Muscle of leg (tissue), 16 donors: ENCODE measurements at places on chromosomes 4 and X.
A peak's percentile ranks its signal among the peaks of the same experiment; 100 is the strongest.

- DNase-seq = peak; percentile 57
These were observed 449.5 kb downstream of the SPRY1 start for GRCh38 chr4:123846092-123846491.

DNA sequence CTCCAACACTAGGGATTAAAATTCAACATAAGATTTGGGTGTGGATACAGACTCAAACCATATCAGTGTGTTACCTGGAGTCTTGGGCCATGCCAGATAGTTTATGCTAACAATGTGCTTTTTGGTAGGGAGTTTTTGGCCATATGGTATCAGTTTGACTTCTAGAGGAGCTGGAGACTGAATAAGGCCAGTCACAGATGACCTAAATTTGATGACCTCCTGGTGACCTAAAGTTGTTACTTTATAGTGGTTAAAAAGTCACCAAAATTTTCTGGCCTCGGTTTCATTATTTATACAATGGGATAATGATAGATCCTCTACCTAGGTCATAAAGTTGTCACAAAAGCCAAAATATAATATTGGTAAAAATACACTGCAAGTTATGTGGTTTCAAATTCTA is 877.1 kb downstream of the RAPGEF2 start:
- no peak for DNase-seq

DNA sequence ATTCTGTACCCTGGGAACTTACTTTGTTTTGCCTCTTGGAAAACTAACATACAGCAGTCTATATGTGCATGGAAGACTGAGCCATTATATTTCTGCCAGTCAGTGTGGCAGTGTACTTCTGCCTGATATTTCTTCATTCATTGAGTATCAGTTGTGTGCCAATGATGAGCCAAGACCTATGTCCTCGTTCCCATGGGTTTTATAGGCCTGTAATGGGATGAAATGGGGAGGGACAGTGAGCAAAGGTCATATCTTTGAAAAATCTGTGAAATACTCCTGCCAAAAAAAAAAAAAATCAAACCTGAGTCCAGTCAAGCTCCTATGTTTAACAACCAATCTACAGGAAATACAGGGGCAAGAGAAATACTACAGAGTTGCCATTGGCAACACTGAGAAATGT is 9.1 kb downstream of the NSD2 start:
- DNase-seq = no peak

DNA sequence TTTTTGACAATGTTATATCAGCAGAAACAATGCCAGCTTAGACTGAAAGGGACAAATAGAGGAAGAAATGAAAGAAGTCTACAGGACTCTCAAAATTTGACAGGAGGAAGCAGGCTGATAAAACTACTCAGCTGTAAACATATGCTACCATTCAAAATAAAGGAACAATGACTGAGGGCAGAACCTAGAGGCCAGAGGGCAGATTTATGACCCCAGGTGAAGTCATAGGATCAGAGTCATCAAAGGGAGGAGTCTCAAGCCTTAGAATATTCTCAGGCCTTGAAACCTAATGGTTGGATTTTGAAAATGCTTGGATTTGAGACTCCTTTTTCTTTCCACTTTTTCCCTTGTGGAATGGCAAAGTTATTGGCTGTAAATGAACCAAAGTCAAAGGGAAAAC is 17.0 kb upstream of the SYTL5 start:
- DNase-seq = no peak

DNA sequence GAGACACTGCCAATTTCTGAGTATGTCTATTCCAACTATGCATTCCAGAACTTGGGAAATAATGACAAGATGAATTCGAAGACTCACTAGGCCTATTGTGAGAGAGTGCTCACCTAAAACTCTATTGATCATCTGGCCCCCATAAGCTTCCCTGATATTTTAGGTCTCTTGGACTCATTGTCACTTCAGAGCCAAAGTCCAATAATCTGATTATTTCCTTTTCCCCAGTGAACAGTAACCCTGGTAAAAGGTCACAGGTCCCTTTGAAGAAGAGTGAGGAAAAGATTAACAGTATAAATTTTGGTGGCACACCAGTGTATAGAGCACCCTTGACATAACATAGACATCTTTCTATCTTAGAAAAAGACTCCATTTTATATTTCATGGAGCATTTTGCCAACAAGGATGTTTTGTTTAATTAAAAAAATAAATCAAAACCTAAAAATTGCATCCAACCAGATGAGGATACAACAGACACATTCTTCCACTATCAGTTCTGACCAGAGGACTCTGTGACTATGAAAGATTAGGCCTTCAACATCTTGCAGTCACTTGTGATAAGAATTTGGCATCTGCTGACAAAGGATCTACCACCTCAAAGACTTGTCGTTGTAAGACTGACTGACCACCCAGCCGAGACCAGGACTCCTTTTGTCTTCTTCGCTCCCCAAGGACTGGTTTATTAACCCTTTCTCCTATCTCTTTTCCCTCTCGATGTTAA is 191.9 kb downstream of the MAB21L2 start:
- DNase-seq = no peak

GRCh38 chr4:19260346-19260745 is 991.4 kb upstream of the SLIT2 start:
- DNase-seq = peak; percentile 52

GRCh38 chr4:822361-823175 is 3.4 kb downstream of the CPLX1 start:
- DNase-seq = no peak

GRCh38 chr4:166980419-166980818 is 253.9 kb downstream of the SPOCK3 start:
- no peak for DNase-seq

DNA sequence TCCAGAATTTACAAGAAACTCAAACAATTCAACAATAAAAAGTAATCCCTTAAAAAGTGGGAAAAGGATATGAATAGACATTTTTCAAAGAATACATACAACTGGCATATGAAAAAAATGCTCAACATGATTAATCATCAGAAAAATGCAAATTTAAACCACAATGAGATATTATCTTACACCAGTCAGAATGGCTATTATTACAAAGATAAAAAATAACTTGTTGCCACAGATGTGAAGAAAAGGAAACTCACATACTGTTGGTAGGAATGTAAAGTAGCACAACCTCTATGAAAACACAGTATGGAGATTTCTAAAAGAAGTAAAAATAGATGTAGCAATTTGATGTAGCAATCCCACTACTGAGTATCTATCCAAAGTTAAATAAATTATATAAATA is 65.1 kb upstream of the DIAPH2 start:
- DNase-seq = no peak

DNA sequence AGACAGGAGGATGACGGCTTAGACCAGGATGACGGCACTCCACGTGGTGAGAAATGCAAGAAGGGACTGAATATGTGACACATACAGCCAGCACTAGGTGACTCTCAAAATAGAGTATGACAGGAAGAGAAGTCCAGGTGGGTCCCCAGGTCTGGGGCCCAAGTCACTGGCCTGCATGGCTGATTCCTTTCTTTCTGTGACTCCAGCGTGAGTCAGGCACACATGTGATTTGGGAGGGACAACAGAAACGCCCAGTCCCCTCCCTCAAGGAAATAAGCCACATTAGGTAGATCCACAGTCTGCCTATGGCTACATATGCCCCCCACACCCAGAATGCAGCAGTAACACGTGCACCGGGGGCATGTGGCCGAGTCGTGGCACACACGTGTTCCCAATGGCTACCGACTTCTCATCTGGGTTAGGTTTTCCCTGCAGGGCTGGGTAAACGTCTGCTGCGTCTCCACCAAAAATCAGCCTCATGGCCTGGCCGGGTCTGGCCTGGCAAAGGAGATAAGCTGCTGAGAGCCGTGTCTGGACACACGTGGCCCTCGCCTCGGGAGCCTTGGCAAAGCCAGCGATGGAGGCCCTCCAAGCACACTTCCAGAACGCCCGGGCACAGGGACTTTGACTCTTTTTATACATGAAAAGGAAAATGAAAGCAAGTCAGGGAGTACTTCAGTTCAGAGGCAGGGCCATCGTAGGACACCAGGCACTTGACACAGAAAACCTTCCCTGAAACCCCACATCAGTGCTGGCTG is 19.3 kb downstream of the SEL1L3 start:
- no peak for DNase-seq
